Neural progenitor cell (in vitro differentiated cells): ENCODE measurements at places on chromosomes 6 and 20. TPM values are rescaled to one million over a fixed set of nuclear protein-coding genes. Genes with fewer than 3 reads are reported as not detected.

DNA sequence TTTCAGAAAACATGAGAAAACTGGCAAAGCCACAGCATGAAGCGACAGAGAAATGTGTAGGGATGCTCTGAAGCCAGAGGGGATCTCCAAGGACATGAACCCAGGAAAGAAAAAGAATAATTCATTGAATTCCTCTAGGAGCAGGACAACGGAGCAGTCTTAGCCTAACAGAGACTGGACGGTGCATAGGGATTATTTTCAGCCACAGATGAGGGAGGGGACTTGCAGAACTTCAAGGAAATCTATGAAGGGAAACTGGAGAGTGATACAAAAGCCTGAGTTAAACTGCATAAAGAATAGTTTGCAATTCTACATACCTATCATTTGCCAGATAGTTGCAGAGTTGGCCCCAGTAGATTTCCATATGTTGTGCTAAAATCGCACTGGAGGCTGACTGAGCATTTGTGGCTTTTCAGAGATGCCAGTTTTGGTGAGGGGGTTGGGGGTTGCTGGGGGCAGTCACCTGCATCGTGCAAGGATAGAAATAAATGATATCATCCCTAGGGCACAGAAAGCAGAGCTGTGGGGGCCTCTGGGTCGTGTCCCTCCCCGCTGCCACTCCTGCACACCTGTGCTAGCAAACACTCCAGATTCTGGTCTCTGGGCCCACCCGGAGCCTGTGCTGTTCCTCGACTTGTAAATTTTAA is 443.2 kb upstream of the JARID2 start:
- peaks cover 15% of the 10 kb centered on the region for H3K4me1 ChIP-seq
- H3K27ac ChIP-seq = no peak overlapping the region
- no peaks in the 10 kb centered on the region for H3K36me3 ChIP-seq
- no peak for DNase-seq
- H3K27me3 ChIP-seq = no peaks in the 10 kb centered on the region

- H3K27me3 ChIP-seq = no peaks in the 10 kb centered on the region
- H3K27ac ChIP-seq = no peak overlapping the region
- H3K36me3 ChIP-seq = no peaks in the 10 kb centered on the region
- no peak for DNase-seq
These were observed 807 bp upstream of the OTOR start for GRCh38 chr20:16747291-16747811.

DNA sequence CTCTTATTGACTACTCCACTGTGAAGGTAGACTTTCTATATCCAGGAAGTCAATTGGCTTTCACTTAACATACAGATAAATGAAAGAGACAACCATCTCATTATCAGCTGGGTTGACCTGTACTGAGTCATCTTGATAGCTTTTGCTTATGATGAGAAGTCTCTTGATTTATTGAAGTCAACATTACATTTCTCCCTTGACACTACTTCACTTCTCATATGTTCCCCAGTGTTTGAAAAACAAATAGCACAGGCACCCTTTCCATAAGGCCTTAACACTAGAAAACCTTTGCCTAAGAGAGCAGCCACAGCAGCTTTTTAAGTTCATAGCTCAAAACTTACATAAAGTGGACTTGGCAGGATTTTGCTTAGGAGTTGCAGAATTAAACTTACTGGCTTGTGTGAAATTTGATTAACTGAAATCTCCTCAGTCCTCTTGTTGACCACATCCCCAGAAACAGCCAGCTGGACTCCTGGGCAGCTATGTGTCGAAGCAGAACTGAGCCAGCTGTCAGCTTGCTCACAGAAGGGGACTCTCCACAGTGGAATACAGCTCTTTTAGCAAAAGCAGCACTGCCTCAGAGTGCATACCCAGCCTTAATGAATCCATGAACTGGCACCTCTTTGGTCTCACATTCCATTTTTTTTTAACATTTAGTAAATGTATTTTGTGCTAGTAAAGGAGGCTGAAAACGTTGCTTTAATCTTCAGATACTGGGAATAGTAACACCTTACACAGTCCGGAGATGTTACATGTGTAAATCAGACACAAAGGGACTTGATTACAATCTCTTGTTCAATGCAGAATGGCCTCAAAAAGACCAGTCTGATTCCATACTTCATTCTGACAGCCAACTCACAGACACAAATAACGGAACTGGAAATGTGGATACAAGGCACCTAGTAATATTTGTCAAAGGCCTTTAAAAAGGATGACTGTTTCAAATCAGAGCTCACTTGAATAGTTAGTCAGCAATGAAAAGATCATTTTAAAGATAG is 1532.7 kb downstream of the HACE1 start:
- no peak overlapping the region for H3K4me3 ChIP-seq
- H3K27ac ChIP-seq = peak overlapping the region; percentile 27
- no peaks in the 10 kb centered on the region for H3K27me3 ChIP-seq
- no peaks in the 10 kb centered on the region for H3K36me3 ChIP-seq

DNA sequence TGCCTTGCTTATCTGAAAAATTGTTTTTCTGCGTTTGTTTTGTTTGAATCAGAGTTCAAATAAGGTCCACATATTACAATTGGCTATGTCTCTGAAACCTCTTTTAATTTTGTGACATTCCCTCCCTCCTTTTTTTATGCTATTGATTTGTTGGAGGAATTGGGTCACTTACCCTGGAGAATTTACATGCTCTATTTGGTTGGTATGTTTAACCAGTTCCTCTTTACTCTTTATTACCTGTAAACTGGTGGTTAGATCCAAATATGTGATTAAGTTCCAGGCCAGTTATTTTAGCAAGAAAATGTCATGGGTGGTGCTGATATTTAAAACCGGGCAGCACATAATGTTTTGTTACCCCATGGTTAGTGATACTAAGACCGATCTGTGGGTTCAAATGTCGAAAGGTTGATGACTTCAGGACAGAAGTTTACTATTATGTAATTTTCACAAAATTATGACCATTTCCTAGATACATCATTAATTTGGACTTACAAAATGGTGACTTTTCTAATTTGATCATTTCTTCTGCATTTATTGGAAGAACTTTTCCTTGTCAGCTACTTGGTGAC is 77.3 kb downstream of the KIZ start:
- H3K36me3 ChIP-seq = no peaks in the 10 kb centered on the region
- no peak for DNase-seq
- H3K4me1 ChIP-seq = peaks cover 22% of the 10 kb centered on the region
- no peak overlapping the region for H3K27ac ChIP-seq
- H3K4me3 ChIP-seq = no peak overlapping the region
- H3K27me3 ChIP-seq = no peaks in the 10 kb centered on the region

DNA sequence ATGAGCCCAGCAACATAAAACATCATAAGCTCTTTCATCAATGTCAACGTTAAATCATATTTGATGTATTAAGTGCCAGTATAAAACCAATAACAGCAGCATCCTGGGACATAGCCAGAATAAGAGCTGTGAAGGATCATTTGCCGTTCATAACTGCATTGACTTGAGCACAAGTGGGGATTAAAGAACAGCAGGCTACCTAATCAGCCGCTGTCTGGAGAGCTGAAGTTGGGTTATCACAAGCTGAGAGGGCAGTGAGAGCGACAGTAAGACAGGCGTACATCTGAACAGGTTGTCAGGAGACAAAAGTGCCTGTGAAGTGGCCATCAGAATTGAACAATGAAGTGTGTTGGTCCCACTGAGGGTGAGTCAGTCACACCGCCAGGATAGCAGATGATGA is 269.6 kb downstream of the GRIK2 start:
- no peaks in the 10 kb centered on the region for H3K4me1 ChIP-seq
- no peaks in the 10 kb centered on the region for H3K27me3 ChIP-seq
- DNase-seq = no peak
- H3K36me3 ChIP-seq = no peaks in the 10 kb centered on the region
- no peak overlapping the region for H3K27ac ChIP-seq

GRCh38 chr20:21618759-21619416 is 86.6 kb upstream of the PAX1 start:
- H3K4me3 ChIP-seq = no peak overlapping the region
- H3K27me3 ChIP-seq = peaks cover 86% of the 10 kb centered on the region
- no peak for DNase-seq
- no peak overlapping the region for H3K27ac ChIP-seq
- H3K36me3 ChIP-seq = no peaks in the 10 kb centered on the region

- no peak for DNase-seq
- no peak overlapping the region for H3K27ac ChIP-seq
- H3K27me3 ChIP-seq = no peaks in the 10 kb centered on the region
- no peak overlapping the region for H3K4me3 ChIP-seq
- H3K4me1 ChIP-seq = peaks cover 8% of the 10 kb centered on the region
These were observed 286.0 kb downstream of the ADGB start for GRCh38 chr6:146884728-146885127.

GRCh38 chr20:2279253-2279779 is 16.5 kb upstream of the TGM3 start:
- DNase-seq = no peak
- H3K27me3 ChIP-seq = no peaks in the 10 kb centered on the region
- no peaks in the 10 kb centered on the region for H3K36me3 ChIP-seq
- H3K4me1 ChIP-seq = peaks cover 4% of the 10 kb centered on the region

- H3K4me1 ChIP-seq = no peaks in the 10 kb centered on the region
- no peaks in the 10 kb centered on the region for H3K36me3 ChIP-seq
- no peaks in the 10 kb centered on the region for H3K27me3 ChIP-seq
These were observed 520.8 kb downstream of the EPM2A start for GRCh38 chr6:145214570-145214969.

PAX1 gene
- not detected in 2 replicates for total RNA-seq

DNA sequence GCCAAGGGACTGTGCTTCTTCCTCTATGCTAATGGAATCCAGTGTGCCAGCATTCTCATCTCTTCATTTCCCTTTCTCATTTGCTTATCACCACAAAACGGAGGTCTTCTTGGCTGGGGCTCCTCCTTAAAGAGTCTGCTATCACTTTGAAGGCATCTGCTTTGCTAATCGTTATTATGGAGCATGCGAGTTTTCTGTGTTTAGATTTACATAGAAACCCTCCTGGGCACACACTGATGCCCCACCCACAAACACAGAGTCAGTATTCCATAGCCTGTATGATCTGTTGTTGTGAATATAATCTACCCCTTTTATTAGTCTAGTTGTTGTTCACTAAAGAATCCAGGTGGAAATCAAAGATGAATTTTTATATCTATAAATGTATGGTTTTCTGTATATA is 83.4 kb upstream of the XRN2 start:
- H3K27me3 ChIP-seq = no peaks in the 10 kb centered on the region
- H3K36me3 ChIP-seq = no peaks in the 10 kb centered on the region
- peak overlapping the region; percentile 42 for H3K27ac ChIP-seq
- no peak overlapping the region for H3K4me3 ChIP-seq
- peaks cover 49% of the 10 kb centered on the region for H3K4me1 ChIP-seq
